ENCODE measurements at places on chromosomes 2 and 18.

DNA sequence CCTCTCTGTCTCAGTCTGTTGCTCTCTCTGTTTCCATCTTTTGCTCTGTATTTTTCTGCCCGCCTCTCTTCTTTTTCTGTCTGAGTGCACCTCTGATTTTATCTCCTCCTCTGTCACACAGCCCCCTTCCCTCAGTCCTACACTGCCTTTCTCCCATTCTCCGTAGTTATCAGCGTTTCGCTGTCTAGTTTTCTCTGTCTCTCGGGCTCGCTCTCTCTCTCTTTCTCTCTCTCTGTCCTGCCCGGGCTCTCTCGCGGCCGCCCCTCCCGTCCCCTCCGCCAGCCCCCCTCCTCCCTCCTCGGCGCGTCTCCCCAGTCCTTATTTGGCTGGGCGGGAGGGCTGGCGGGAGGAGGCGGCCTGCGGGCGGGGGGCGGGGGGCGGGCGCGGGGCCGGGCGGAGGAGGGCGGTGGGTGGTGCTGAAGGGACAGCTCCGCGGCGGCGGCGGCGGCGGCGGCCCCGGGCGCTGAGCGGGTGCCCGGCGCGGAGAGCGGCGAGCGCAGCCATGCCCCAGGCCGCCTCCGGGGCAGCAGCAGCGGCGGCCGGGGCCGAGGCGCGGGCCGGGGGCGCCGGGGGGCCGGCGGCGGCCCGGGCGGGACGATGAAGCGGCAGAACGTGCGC is at the start of gene KCNK3:
TSS of gene KCNK3 (plus strand) at position 444 of the 618 bp plus-strand sequence. CDS start at position 598, 154 bp downstream.
- peak; percentile 25 for DNase-seq

DNA sequence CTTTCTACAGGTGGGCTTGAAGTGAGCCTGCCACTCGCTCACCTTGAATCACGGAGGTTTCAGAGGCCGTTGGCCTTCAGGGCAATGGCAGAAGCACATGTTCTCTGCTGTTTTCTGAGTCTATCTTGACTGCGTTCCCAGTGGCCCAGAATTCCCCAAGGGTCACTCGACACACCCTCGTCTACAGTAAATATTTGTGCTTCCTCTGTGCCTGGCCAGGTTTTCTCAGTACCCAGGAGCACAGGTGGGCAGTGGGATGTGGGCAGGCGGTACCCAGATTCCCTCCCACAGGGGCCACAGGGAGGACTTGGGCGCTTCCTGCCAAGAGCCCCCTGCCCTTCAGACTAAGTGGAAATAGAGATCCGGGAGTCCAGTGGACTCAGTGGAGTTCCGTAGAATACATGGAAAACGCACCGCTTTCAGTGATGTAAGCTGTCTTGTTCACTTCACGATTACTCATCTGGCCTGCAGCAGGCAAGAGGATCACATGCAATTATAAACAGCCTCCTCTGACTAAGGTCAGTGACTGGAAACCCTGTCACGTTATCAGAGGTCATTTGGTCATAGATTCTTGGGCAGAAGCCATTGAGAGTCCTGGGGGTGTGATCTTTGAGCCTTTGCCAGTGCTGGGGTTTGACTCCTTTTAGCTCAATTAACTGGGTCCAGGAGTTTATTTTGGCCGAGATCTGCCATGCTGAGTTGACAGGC is 179.8 kb downstream of the NEDD4L start:
- DNase-seq, result no peak

- DNase-seq, result no peak
Measured at GRCh38 chr2:150063931-150064548, 423.4 kb downstream of the RND3 start.

DNA sequence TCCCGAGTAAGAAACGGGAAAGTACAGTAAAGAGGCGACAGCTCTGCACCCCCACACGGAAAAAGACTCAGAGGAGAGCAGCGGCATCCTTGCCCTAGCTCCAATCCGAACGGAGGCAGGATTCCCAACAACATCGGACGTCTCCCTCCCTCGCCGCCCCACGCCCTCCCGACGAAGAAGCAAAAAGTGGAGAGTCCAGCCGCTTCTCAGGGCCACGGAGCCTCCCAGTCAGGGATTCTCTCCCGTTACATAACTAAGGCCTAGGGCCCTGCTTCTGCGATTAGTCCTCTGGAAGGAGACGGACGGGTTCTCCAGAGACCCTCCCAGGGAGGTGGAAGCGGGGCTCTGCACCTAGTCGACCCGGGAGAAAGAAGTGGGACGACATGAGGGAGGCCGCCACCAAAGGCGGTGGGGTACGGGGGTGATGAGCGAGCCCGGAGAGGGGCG is 587 bp downstream of the SUMO1 start:
- no peak for DNase-seq

- peak; percentile 12 for DNase-seq
Measured at GRCh38 chr2:189581354-189582139, 961 bp upstream of the SLC40A1 start.

DNA sequence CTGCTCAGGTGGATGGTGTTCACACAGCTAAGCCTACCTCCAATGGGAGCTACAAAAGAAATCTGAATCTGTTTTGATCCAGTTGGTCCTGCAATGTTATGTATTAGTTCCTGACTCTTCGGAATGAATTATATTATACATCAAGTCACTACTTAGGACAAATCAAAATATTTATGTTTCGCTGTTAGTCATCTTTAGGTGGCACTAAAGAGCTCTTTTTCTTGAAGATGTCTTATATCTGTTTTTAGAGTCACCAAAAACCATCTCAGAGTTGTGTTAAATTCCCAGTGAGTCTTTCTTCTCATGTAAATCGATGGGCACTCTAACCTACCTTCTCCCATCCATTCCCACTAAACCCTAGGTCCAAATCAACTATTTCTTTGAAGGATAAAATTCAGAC is 2.2 kb downstream of the DNER start:
- DNase-seq, result no peak

DNA sequence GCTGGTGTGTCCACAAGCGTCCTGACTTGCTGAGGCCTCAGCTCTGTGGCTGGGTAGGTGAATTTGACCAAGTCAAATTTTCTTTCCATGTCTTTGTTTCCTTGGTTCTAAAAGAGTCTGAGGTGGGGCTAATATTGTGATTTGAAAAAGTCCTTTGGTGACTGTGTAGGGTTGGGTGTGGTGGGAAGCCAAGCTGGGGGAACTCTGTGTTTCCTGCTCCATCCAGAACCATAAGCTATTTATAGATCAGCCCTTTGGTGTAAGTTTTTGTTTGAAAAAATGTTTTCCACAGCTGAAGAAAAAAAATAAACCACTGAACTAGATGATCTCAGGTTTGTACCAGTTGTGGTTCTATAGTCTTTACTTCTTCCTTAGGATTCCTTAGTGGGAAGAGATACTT is 462.7 kb downstream of the TGIF1 start:
- no peak for DNase-seq
